CD4-positive, alpha-beta T cell treated with Interleukin-12 subunit alpha and Interleukin-12 subunit beta, for 1 hour (primary cell): ENCODE measurements at places on chromosomes 6 and 20.

- no peak for DNase-seq
Observed at GRCh38 chr6:74431873-74432580, 736.0 kb downstream of the CD109 start.

GRCh38 chr20:15141861-15142260 lies 804.4 kb upstream of the FLRT3 start:
- DNase-seq, result no peak

GRCh38 chr6:136728033-136728939 lies 64.0 kb downstream of the MAP3K5 start:
- no peak for DNase-seq

- DNase-seq, result no peak
Observed at GRCh38 chr20:37571033-37571432, 43.4 kb upstream of the BLCAP start.

DNA sequence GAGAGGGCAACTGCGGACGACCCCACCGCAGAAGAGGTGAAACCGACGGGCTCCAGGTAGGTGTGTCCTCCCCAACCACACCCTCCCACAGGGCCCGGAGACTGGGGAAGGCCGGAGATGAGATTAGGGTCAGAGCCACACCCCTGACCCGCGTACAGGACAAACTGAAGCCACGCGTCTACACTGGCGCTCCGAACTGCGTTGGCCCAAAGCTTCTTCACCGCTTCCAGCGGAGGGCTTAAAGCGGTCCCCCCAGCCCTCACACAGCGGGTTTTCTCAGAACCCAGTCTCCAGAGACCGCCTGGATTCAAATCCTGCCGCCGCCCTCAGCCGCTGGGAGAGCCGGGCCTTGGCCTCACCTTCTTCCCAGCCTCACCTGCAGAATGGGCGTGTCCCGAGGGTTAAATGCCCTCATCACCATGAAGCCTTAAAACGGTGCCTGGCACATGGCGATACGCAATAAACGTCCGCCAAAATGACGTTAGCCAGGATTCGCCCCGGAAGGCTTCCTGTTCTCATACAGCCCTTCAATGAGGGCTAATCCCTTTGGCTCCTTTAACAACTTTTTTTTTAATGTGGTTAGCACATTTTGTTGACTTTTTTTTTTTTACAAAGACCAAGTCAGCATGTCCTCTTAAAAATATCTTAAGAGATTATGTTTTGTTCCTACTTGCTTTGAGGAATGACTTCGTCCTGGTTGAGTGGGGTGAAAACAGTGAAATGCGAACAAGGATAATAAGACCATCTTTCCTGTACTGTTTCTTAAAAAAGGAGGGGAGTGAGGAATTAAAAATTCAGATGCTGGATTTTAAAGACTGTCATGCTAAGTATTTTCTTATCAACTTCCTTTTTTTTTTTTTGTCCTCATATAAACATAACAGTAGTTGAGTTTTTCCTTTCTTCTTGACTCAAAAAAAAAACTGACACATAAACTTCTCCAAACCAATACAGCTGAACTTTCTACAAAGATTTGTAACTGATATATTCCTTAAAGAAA lies 15.1 kb upstream of the ZNF217 start:
- DNase-seq, result peak; percentile 55

DNA sequence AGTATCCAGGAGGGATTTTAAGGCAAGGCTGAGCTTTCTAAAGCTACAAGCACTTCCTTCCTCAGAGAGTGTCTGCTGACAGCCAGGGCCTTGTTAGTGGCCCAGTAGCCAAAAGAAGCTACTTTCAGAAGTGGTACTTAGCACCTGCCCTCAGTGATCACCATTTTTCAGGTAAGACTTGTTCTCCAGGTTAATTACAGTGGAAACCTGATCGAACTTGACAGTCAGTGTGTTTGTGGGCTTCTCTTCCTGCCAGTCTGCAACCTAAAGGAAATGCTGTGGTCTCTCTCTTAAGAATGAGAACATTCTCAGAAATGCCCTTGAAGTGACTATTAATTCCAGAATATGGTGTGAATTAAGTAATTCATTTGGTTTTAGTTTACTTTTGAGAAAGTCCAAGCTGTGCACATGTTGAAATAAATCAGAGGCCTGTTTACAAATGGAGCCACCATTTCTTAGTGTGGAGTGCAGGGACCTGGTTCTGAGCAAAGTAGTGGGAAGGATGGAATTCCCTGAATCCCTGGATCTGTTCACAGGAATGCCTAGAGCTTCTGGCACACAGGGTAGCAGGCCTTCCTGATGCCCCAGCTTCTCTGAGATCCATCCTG lies 185.3 kb upstream of the AGPAT4 start:
- no peak for DNase-seq

- no peak for DNase-seq
Observed at GRCh38 chr6:155628306-155628705, 172.7 kb upstream of the NOX3 start.

- DNase-seq, result no peak
Observed at GRCh38 chr20:24118034-24118433, 129.5 kb upstream of the GGTLC1 start.

GRCh38 chr6:39684790-39685488 lies 40.3 kb downstream of the KIF6 start:
- no peak for DNase-seq

DNA sequence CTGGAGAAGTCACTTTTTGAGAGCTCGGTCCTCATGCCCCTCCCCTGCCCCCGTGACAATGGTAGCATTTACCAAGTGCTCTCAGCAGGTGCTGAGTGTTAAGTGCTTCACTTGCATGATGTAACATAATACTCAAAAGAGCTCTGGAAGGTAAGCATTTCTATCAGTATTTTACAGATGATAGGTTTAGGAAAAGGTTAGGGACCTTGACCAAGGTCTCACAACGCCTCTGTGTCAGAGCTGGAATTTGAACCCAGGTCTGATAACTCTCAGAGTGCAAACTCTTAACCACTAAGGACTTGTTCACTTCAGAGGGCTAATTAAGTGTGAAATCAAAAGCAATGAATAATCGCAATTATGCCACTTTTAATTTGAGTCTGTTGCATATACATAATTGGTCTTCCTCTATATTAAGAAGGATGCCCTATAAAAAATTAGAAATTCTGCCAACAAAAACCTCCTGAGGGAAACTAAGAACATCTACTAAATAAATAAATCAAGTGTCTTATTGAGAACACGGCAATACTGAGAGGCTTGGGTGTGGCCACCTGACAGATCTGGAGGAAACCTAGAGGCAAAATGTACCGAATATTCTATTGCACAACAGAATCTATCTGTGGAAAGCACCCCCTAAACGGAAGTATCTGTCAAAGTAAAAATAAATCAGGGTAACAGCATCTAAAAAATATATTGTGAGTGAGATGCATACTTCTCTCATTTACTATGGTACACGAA lies 109.8 kb downstream of the BACH2 start:
- peak; percentile 43 for DNase-seq

- DNase-seq, result no peak
Observed at GRCh38 chr6:167736486-167737204, 90.1 kb upstream of the AFDN start.

GRCh38 chr20:32445539-32446273 lies 87.6 kb downstream of the ASXL1 start:
- DNase-seq, result no peak

- DNase-seq, result no peak
Observed at GRCh38 chr6:30005482-30005881, 55.6 kb upstream of the POLR1H start.

DNA sequence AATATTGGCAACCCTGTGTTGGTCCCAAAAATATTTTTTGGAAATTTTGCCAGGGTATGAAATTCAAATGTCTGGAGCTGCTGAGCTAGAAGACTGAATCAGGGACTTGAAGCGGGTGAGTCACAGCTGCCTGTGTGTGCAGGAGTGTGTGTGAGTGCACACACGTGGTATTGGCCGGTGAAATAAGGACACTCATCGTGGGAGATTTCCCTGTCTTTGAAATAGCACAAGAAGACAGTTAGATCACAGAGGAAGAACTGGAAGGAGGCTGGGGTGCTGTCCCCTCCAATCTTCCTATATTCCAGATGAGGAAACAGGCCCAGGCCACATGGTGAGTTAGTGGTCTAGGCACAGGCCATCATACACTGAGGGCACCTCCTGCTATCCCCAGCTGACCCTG lies 123.8 kb upstream of the MLN start:
- no peak for DNase-seq

DNA sequence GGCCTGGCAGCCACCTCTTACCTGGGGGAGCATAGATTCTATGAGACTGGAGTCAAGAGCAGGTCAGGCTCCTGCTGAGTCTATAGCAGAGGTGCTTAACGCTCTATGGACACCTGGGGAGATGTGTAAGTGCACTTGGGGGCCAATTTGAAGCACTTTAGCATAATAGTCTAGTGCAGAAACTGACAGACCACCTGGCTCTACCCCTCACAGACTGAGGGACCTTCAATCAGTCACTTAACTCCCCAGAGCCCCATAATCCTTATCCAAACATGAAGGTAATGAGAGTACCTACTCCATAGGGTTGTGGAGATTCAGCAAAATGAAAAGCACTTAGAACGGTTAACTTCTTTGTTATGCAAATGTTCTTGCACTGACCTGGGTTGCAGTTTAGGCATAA lies 87.3 kb upstream of the SLC22A16 start:
- DNase-seq, result no peak

GRCh38 chr6:3334555-3334954 lies 75.8 kb downstream of the PSMG4 start:
- no peak for DNase-seq

GRCh38 chr6:164640956-164641355 lies 668.4 kb downstream of the C6orf118 start:
- no peak for DNase-seq

DNA sequence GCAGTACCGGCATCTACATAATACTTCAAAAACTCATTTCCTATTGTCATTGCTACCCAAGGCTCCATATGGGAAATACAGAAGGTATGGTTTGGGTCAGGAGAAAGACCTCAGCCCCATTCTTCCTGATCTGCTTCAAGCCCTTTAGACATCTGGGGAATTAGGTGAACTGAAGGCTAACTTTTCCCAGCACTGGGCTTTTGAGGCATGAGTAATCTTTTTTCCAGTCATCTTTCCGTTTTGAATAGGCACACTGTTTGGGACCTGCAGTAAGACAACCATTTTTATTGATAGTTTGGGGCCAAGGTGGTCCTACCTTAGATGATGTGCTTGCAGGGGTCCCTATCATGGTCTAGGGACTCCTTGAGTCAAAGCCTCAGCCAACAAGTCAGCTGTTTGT lies 198.4 kb downstream of the HAO1 start:
- no peak for DNase-seq

DNA sequence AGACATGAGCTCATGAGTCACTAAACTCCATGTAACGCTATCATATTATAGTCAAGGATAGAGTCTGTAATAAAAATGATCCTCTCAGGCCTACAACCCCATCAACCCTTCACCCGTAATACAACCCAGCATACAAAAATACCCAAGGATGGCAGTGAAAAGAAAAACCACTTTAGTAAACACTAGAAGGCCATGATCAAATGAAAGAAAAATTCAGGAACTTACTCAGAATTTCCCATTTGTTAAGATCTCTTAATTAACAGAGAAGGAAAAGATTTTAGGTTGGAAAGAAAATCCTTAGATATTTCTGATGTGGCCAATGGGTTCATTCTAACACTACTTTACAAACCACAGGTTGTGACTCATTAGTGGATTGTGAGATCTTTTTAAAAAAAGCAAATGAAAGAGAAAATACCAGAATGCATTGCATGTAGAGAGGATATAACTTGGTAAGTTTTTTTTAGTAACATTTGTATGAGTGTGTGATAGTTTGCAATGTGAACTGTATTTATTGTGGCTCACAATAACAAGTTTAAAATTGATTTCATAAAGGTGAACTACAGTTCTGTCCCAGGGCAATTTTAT lies 8.0 kb upstream of the UBE2J1 start:
- no peak for DNase-seq

- DNase-seq, result no peak
Observed at GRCh38 chr6:106913111-106913510, 61.4 kb downstream of the CD24 start.

DNA sequence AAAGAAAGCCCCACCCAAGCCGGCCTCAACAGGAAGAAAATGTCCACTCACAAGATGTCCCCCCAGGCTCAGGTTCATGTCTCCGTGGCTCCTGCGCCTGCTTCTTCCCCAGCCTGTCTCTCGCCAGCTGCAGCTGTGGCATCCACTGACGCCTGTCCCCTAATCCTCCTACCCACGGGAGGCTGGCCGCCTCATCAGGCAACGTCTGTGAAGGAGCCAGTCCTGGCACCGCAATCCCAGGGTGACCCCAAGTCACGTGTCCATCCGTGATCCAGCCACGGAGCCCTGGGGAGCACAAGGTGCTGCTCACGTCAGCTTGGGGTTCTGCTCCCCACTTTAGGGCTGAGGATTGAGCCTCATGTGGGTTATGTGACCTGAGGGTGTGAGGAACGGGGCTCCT lies 640.3 kb downstream of the CDH26 start:
- no peak for DNase-seq

GRCh38 chr6:81801489-81801888 lies 49.0 kb upstream of the TENT5A start:
- no peak for DNase-seq

GRCh38 chr6:15242937-15243614 lies 2.8 kb upstream of the JARID2 start:
- no peak for DNase-seq

DNA sequence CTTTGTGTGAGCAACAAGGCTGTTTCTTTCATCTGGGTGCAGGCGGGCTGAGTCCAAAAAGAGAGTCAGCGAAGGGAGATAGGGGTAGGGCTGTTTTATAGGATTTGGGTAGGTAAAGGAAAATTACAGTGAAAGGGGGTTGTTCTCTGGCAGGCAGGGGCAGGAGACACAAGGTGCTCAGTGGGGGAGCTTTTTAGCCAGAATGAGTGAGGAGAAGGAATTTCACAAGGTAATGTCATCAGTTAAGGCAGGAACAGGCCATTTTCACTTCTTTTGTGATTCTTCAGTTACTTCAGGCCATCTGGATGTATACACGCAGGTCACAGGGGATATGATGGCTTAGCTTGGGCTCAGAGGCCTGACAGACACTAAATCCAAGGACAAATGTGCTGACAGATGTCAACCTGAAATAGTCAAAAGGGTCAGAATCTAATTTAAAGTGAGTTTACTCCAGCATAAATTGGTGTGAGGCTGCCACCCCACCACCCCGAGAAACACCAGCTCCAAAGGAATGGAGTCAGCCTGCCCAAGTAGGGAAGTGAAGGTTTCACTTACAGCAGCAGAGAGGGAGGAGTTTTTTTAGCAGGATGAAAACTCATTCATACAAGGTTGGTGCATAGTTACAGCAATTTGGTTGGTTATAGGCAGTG lies 560.0 kb upstream of the CDH4 start:
- DNase-seq, result no peak
